ENCODE measurements at places on chromosomes 5 and 9.
A peak's percentile ranks its signal among the peaks of the same experiment; 100 is the strongest.

DNA sequence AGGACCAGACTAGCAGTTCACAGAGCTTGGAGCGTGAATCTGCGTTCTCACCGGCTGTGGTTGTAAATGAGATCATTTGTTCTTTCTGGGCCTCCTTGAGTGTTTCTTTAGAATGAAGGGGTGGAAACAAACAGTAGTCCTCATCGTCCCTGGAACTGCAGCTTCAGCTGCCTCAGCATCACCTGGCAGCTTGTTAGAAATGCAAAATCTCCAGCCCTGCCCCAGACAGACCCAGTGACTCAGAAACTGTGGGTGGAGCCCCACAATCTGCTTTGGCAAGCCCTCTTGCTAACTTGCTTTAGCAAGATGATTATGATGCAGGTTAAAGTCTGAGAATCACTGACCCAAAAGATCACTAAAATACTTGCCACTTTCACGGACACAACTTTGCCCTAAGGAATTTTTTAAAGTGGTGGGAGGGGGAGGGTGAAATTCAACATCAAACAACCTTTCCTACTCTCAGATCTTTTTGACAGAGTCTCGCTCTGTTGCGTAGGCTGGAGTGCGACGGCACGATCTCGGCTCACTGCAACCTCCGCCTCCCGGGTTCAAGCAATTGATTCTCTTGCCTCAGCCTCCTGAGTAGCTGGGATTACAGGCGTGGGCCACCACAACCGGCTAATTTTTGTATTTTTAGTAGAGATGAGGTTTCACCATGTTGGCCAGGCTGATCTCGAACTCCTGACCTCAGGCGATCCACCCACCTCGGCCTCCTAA, 86.0 kb downstream of the BRINP1 start:
- DNase-seq: peak; percentile 3

GRCh38 chr9:108779551-108780325, 76.0 kb downstream of the ACTL7B start:
- peak; percentile 32 for DNase-seq

- peak; percentile 18 for DNase-seq
These were observed 28.5 kb upstream of the PHF24 start for GRCh38 chr9:34929506-34930102.

DNA sequence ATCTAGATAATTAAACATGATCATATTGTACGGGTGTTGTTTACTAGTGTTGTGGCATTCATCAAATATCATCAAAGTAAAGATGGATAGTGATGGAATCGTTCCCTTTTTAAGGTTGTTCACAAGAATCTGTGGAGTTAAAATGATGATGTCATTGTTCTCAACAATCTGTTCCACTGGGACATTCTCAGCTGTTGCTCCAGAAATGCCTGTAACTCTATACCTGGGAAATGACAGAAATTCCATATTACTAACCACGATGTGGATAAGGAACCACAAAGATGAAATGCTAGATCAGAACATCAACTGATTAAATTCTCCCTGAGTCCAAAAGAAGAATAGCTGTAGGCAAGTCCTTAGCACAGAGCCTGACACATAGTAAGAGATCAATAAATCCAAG, 38.0 kb downstream of the RIGI start:
- DNase-seq: peak; percentile 87

Measured in myocyte (in vitro differentiated cells).